ENCODE measurements at places on chromosomes 4 and X.
A peak's percentile ranks its signal among the peaks of the same experiment; 100 is the strongest.

GRCh38 chr4:118741301-118741855, 56.2 kb downstream of the METTL14 start:
- DNase-seq, result no peak

- DNase-seq, result no peak
These were observed 125.4 kb downstream of the ATP8A1 start for GRCh38 chr4:42531341-42532030.

DNA sequence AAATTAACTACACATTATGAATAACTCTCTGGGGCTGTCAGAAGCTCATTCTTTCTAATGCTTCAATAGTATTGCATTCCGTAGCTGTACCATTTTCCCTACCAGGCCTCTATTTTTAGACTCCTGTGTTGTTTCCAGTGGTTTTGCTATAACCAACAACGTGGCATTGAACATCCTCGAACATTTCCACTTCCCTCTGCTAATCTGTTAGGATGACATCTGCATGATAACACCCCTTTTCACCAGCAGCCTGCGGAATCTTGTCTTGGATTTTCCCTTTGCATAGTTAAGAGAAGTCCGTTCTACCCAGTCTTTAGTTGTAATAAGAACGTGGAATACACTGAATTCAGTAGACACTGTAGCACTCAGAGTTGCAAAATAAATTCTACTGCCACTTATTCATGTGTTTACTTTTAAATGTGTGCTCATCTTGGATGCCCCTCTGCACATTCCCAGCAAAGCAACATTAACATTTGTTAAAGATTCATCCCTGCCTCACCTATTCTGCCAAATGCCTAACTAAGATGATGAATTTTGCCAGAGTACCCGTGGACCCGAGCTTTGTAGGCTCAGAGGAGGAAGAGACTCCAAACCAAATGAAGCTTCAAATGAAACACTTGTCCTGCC, 55.6 kb downstream of the SEL1L3 start:
- DNase-seq, result no peak

- DNase-seq, result peak; percentile 3
These were observed 86.1 kb downstream of the MAGEC1 start for GRCh38 chrX:141989815-141990214.

DNA sequence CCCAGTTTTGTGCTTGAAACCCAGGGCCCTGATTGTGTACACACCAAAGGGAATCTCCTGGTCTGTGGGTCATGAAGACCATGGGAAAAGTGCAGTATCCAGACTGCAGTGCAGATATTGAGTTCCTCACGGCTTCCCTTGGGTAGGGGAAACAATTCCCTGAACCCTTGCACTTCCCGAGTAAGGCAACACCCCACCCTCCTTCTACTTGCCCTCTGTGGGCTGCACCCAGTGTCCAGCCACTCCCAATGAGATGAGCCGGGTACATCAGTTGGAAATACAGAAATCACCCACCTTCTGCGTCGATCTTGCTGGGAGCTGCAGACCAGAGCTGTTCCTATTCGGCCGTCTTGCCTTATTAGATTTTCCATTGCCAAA, 134.2 kb downstream of the FNIP2 start:
- no peak for DNase-seq

DNA sequence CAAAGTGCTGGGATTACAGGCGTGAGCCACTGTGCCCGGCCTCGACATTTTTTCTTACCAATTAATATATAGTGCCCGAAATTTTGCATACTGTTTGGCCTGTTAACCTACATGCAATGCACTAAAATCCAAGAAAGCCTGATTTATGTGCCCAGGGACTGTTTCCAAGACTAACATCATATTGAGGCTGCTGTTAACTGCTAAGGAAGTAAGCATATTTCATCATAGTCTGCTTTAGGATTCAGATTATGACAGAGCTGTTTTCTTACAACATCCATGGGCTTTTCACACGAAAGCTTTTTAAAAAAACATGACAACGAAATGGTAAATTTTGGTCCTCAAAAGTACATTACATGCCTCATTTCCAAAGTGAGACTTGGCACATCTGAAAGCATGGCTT, 84.4 kb downstream of the STOX2 start:
- no peak for DNase-seq

DNA sequence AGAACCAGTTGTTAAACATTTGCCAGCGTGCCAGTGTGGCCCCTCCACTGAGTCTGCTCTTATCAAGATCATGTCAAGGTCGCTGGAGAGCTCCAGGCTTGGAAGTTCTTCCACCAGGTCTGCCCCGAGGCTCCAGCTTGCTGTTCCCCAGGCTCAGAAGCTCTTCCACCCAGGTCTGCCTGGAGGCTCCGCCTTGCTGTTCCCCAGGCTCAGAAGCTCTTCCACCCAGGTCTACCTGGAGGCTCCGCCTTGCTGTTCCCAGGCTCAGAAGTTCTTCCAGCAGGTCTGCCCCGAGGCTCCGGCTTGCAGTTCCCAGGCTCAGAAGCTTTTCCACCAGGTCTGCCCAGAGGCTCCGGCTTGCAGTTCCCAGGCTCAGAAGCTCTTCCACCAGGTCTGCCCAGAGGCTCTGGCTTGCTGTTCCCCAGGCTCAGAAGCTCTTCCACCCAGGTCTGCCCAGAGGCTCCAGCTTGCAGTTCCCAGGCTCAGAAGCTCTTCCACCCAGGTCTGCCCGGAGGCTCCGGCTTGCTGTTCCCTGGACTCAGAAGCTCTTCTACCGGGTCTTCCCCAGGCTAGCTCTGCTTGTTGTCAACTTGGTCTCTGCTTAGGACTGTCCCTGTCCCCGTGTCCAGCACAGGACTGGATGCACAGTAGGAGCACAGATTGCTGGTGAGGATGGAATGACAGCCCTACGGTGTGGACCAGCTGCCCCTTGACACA, 54.4 kb downstream of the HMX1 start:
- DNase-seq, result no peak

- DNase-seq, result no peak
These were observed 72.0 kb downstream of the FRMPD4 start for GRCh38 chrX:12210196-12210815.

DNA sequence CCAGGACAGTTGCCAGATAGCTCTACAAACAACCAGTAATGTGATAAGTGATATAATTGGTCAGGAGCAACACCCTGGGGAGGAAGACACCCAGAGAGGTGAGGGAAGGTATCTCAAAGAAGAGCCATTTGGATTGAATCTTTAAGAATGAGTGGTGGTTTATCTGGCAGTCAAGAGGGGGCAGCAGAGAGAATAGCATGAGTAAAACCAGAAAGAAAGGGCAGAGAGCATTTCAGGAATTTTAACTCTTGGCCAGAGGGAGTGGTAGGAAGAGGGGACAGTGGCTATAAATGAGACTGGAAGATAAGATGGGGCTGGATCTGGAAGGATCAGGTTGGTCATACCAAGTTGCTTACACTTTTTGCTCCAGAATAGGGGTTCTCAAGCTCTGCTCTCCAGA, 5.9 kb upstream of the SEPTIN6 start:
- no peak for DNase-seq

DNA sequence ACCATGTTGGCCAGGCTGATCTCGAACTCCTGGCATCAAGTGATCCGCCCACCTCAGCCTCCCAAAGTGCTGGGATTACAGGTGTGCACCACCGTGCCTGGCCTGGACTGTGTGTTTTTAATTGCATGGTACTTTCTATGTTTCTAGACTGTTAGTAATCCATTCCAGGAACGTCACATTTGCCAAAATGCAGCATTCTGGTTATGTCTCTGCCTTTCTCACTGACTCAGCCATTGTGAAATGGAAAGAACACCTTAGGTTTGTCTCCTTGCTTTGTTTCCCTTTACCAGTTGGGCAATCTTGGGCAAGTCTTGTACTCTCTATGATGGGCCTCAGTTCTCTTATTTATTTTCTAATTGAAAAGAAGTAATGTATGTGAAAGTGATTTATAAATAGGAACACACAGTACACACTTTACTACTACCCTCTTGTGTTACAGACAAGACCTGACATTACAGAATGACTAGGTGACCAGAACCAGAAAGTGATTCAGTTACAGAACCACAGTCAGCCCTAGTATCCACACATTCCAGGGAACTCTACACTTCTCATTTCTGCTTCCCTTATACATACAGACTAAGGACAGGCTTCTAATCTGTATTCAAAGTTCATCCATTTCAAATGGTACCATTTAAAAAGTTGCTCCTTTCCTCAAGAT, 187.1 kb downstream of the MGST2 start:
- no peak for DNase-seq

DNA sequence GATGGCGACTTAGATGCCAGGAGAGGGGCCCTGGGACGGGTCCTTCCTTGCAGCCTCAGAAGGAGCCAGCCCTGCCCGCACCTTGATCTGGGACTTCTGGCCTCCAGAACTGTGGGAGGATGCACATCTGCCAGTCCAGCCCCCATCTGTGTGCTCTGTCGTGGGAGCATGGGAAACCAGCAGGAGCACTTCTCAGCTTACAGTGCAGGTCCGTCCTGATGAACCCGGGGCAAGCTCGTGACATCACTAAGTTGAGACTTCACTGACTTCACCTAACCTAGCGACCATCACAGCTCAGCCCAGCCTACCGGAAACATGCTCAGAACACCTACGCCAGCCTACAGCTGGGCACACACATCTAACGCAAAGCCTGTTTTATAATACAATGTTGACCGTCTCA, 38.1 kb downstream of the ABLIM2 start:
- no peak for DNase-seq

GRCh38 chr4:188612659-188613058, 473.4 kb downstream of the TRIML1 start:
- no peak for DNase-seq

DNA sequence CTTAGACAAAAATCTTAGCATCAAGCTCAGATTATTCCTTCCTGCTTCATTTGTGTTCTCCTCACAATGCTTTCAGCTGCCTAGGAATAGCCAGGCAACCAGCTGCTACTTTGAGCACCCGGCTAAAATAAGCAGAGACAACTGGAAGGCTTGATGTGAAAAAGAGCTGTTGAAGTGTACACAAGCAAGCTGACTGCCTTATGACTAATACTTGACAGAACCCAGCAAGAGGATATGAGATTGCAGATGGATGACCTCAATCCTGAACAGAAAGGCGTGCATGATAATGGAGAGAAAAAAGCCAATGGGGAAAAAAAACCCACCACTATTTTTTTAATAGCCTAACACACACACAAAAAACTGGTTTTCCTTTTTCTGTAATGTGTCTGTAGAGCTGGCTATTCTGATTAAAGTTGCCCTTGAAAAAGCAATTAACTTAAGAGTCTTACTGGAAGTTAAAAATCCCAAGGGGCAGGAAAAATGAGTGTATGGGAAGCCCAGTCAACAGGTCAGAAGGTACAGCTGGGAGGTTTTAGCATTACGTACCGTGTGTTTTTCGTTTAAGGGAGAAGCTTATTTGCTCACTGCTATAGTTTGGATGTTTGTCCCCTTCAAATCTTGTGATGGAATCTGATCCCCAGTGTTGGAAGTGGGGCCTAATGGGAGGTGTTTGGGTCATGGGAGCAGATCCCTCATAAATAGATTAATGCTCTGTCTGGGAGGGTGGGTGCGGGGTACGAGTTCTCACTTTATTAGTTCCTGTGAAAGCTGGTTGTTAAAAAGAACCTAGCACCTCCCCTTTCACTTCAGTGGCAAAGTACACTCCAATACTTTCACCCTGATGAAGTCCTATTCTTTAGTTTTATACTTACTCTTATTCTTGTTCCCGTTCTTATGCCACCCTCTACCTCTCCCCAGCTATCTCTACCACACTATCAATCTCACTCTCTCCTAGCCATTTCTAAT, 37.1 kb upstream of the HERC6 start:
- DNase-seq, result peak; percentile 8

GRCh38 chr4:121551881-121552280, 144.9 kb downstream of the ANXA5 start:
- DNase-seq, result no peak

GRCh38 chrX:103607364-103608305, at the start of gene TCEAL3:
Gene TCEAL3, plus strand, starts transcription at chrX:103607963. Its CDS starts 1,102 bp downstream, at chrX:103609065.
- DNase-seq, result peak; percentile 54

DNA sequence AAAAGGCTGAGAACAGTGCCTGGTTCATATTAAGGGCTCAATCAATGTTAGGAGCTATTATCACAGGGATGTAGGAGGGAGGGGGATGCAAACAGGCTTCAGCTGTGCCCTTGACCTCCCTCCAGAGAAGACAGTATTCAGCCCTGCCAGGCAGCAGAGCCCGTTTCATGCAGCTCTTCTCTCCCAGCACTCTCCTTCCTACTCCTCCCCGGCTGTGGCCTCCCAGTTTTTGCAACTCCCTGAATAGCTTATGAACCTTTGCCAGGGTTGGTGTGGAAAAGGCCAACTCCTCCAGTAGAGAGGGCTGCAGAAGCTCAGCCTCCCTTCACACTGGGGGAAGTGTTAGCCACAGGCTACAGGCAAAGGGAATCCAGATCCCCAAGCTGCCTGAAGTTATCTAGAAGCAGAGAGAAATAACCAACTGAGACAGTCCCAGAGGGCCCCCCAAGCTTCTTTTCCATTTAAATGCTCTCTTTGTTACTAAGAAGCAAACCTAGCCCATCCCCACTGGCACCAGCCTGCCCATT, 31.7 kb upstream of the APLN start:
- no peak for DNase-seq

DNA sequence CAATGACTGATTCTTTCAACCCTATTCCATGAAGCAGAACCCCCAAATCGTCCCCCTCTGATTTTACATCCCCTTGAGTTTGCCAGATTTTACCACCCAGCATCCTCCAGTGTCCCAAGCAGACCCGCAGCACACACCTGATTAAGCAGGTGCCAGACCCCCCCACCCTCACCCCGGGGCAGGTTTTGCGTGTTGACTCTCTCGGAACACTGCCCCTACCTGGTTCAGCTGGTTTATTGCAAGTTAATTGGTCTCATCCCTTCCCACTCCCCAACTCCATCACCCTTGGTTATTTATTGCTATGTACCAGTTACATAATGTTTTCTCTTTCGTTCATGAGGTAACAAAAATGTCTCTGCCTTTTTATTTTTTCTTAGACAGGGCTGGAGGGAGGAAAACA, 258.4 kb downstream of the BCOR start:
- DNase-seq, result no peak
